Thyroid gland (tissue), 4 donors: ENCODE measurements at places on chromosomes 2 and 18. TPM values are rescaled to one million over a fixed set of nuclear protein-coding genes. Genes with fewer than 3 reads are reported as not detected.
A peak's percentile ranks its signal among the peaks of the same experiment; 100 is the strongest.

DNA sequence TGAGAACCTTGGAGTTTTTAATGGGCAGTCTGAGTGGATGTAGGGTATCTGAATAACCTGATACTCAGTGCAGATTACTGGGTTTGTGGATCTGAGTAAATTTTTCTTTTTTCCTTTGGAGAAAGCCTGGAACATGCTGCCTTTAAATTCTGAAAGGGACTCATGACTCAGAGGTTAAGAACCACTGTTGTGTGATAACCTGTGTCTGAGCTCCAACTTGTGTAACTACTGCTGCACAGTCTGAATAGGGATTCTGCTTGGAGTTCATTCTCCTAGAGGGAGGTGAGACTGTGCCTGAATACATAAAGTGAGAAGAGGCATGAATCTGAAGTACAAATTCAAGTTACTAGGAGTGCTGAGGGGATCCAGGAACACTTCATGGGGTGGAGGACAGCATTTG, 36.2 kb downstream of the KDM3A start:
- no peak for DNase-seq

GRCh38 chr2:152454960-152455359, 120.0 kb downstream of the FMNL2 start:
- DNase-seq = no peak

DNA sequence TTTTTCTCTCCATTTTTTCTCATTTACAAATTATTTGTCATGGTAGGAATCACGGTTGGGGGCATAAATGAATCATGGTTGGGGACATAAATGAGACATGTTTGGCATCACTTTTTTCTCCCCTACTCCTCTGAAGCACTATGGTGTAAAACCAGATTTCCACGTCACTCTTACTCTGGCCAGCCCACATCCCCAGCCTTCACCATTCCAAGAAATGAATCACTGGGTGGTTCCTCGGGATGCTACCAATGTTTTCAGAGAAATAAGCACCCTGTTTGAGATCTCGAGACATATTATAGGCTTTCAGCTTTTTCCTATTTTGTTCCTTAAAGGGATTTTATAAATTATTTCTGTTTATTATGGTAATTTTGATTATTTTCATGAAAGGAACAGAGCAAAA, 155.0 kb upstream of the SLC8A1 start:
- no peak for DNase-seq

DNA sequence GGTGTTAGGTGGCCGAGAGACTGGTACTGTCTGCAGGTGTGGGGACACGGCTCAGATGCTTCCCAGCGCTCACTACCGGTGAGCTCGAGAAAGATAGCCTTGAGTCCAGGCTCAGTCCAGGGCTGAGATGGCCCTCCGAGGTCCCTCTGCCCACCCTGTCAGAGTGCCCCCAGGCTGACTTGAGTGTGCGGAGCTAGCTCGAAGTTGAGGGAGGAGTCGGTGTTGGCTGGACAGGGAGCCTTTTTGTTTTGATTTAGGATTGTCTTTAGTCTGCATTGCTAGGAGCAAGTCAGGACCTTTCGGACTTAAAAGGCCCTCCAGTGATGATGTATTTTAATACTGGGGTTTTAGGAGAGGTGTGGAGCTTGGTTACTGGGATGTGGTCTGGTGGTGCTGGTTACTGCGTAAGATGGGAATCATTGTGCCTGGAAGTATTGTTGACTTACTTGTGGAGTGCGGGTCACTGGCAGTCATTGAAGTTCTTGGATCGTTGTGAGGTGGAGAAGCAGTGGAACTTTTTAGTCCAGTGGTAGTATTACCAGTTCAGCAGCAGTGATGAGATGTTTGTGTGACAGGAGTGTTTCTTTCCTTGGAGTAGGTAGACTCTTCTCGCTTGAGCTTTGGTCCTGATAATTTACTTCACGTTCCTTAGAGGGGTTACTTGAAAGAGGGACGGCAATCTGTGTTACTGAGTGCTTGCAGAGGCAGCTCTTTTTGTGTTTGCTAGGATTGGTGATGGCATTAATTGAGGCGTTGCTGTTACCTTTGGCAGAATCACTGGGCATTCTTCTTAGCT, 633 bp downstream of the KIAA1328 start:
- peak; percentile 12 for DNase-seq

DNA sequence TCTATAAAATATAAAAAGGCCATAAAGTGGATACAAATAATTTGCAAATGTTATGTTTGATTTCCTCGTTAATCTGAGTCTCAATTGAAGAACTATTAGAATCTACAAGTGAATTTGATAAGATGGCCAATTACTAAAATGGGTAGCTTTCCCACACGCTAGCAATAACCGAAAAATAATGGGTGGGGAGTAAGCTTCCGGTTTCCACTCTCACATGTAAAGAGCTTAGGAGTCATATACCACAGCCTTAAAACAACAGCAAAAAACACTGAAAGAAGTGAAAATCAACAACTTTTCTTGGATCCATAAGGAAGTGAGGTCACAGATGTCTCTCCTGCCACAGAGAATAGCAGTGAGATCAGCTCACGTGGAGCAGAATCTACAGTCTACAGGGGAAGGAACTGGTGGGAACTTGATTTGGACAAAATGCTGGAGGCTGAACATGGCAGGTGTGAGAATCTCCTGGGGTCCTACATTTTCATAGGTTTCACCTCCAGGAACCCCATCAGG, 18.6 kb downstream of the THAP4 start:
- DNase-seq = no peak

DNA sequence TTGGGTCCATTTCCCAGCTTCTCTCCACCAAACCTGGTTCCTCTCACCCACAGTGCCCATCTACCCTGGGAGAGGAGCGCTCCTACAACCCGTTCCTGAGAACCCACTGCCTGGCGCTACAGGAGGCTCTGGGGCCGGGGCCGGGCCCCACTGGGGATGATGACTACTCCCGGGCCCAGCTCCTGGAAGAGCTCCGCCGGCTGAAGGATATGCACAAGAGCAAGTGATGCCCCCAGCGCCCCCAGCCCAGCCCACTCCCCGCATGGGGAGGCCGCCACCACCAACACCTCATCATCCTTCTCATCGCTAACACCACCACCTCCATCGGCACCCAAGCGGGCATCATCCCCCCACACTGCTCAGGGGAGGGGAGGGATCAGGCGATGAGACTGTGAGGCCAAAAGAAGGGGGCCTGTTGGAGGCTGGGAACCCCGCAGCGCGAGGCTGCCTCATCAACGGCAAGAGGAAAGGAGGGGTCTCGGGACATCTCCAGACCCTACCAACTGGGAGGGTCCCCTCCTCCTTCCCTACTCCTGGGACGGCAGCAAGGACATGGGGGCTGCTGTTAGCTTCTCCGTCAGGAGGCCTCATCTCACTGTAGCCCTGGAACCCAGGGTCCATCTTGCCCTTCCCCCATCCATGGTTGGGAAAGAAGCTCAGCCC, 11.8 kb upstream of the CATIP start:
- DNase-seq = no peak

DNA sequence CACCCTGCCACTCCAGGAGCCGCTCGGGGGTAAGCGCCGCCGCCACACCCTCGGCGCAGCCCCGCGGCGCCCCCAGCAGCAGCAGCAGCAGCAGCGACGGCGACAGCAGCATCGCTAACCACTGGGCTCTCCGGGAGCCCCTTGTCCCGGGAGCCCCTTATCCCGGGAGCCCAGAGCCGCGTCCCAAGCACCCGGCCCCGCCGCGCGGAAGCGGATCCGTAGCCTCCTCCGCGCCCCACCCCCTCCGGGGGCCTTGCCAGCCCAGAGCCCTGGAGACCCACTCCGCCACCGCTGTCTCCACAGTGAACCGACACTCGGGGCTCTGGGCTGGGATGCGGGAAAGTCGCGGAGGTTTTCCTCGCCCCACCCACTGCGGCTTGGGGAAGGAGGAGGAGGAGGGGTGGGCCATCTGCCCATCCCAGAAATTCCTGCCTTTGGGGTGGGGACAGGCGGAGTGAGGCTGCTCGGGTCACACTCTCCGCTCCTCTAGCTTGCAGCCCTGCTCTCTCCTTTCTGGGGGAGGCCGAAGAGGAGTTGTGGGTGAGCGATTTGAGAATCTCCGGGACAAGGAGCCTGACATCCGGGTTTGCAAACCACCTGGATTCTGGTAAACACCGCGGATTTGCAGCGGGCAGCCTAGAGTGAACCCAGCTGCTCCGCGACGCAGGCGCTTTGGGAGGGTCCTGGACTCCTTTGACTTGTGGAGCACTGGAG, at the start of gene PLA2R1:
Gene PLA2R1 (minus strand): TSS at position 324 of the 714 bp plus-strand sequence. CDS start 212 bp downstream, at position 112.
- peak; percentile 79 for DNase-seq

GRCh38 chr18:55320424-55321264, 267.3 kb downstream of the TCF4 start:
- DNase-seq = no peak

Gene ANO7
- total RNA-seq = 0.98 TPM

Gene INHA
- 1.1 TPM for total RNA-seq

Gene CCT7
- 202 TPM for total RNA-seq

Gene TUBA4B
- not detected for total RNA-seq
